ENCODE measurements at places on chromosomes 13 and 19. TPM values are rescaled to one million over a fixed set of nuclear protein-coding genes. Genes with fewer than 3 reads are reported as not detected.

The OR7G2 gene
- total RNA-seq: not detected

The AMH gene
- 2.3 TPM for total RNA-seq

The MEF2B gene
- total RNA-seq: not detected

The VSTM1 gene
- not detected for total RNA-seq

The KLK5 gene
- not detected for total RNA-seq

The ESD gene
- total RNA-seq: 59.5 TPM

The CADM4 gene
- 36.1 TPM for total RNA-seq

The NCAN gene
- total RNA-seq: not detected

The HIF3A gene
- total RNA-seq: 41.9 TPM

The CCNE1 gene
- 12.5 TPM for total RNA-seq

The CGB1 gene
- not detected for total RNA-seq

The GPI gene
- 211 TPM for total RNA-seq

The CEACAM7 gene
- not detected for total RNA-seq

The ZNF433 gene
- 1.6 TPM for total RNA-seq

The DIAPH3 gene
- 8.9 TPM for total RNA-seq

The NLRP4 gene
- not detected for total RNA-seq

The CGB3 gene
- total RNA-seq: not detected

The ZNF878 gene
- total RNA-seq: 0.31 TPM

The COL4A2 gene
- total RNA-seq: 3,915 TPM

The HAUS5 gene
- total RNA-seq: 6.0 TPM

The TNPO2 gene
- 53.7 TPM for total RNA-seq

The PCDH20 gene
- total RNA-seq: not detected

The MCF2L gene
- total RNA-seq: 11.9 TPM

The C19orf47 gene
- 5.2 TPM for total RNA-seq

The NAPSA gene
- not detected for total RNA-seq
